Activated CD4-positive, alpha-beta T cell treated with anti-CD3 and anti-CD28 coated beads, Interleukin-2, amount 50 U/mL, for 4 hours (primary cell): ENCODE measurements at places on chromosomes 13 and 19.

DNA sequence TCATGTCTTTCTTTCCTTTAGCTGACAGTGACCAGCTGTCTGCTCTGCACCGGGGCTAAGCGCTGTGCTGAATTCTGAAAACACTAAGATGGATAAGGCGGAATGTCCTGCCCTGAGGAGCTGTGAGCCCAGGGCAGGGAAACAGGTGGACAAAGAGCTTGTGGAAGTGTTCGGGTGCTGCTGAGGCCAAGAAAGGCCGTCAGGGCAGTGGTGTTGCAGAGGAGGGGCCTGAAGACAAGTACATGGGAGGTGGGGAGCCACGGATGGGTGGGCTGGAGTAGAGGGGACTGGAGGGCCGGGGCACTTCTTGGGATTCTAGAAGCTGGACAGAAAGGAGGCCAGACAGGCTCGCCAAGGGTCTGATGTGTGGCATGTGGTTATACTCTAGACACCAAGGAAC, 66.2 kb upstream of the GPR183 start:
- DNase-seq, result no peak

GRCh38 chr13:51156648-51157047, 45.6 kb upstream of the C13orf42 start:
- DNase-seq, result no peak

- no peak for DNase-seq
Observed at GRCh38 chr13:94239135-94239534, 240.3 kb downstream of the DCT start.

- DNase-seq, result no peak
Observed at GRCh38 chr13:45219938-45220375, 19.1 kb upstream of the KCTD4 start.

DNA sequence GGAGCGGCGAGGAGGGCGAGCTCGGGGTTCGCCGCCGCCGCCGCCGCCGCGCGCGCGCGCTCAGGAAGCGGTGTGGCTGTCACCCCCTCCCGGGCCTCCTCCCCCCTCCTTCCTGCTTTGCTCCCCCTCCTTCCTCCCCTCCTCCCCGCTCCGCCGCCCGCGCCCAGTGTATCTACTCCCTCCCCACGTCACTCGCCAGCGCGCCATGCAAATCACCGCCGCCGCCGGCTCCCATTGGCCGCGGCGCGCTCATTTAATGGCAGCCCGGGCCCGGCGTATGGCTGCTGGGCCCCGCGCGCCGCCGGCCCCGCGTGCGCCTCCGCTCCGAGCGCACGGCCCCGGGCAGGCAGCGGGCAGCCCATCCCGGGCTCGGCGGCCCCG, 335 bp upstream of the SOX1 start:
- DNase-seq, result peak; percentile 21

DNA sequence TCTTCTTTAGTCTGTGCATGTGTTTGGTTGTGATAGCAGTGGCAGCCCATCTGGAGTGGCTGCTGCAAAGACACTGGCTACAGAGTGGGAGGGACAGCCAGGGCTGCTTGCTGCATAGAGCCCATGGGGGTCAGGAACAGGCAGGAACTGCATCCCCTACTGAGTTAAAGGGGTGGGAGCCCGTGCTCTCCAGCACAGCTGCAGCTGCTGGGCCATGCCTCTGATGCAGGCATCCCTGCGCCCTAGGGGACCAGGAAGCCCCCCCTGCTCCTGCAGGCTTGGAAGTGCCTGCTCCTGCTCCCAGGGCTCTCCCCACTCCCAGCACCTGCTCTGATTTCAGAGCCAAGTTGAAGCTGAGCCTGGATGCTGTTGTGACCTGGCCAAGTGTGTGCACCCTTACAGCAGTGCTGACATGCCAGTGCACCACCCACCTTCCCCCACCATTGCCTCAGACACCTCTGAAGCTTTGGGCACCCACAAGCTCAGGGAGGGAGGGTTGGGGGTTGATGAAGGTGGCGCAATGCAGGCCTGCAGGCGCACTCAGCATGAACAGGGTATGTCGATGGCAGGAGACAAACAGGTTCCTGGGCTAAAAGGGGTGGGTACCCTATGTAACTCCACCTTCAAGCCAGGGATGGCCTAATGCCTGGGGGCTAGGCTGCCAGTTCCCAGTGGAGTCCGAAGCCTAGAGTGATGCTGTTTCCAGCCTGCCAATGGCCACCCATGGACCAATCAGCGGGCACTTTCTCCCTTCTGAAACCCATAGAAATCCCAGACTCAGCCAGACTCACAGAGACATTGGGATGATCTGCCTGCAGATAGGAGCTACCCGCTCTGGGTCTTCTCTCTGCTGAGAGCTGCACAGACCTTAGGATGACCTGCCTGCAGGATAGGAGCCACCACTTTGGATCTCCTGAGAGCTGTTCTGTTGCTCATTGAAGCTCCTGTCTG, 919.9 kb upstream of the MIR17HG start:
- no peak for DNase-seq

- DNase-seq, result no peak
Observed at GRCh38 chr19:27774827-27775226, 1438.1 kb downstream of the UQCRFS1 start.

GRCh38 chr19:32404933-32405430, 588 bp upstream of the DPY19L3 start:
- DNase-seq, result peak; percentile 7
